ENCODE measurements at places on chromosomes 16 and 17.

DNA sequence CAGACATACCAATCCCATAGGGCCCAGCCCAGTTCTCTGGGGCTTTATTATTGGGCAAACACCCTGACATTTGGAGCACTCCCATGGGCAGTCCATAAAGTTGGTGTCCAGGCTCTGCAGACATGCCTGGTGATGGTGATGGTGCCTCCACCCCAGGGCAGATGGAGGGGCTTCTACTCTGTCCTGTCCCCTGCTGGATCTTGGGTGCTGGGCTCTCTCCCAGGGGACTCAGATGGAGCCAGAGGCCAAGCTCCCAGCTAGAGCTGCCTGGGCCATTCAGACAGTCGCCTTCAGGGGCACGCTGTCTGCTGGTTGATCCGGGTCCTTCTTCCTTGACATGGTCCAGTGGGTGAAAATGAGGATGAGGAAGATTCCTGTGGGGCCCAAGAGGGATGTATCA, 10.6 kb downstream of the CDH16 start:
- DNase-seq: no peak

DNA sequence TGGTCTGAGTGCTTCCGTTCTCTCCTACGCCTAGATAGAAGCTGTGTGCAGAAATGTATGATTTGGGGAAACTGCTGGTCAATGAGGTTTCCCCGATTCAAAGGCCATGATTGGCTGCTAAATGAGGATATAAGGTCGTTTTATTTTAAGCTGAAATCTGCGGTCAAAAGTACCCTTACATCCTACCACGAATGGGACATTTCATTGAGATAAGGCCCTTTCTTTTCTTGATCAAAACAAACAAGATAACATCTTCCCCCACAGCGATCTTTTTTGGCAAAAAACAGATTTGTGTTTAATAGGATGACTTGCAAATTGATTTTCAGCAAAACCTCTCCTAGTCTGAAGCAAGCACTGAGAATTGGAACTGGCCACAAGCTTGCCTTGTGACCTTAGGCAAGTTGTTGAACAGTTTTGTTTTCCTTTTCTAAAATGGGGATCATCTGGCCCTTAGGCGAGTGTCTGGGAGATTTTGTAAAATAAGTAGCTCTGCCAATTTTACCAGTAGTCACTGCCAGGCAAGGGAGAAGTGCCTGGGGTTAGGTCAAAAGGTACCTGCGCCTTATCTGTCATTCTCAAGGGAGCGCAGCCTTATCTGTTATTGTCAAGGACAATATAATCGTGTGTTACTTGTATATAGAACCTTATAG, 635 bp downstream of the SCPEP1 start:
- no peak for DNase-seq

GRCh38 chr16:75319513-75320411, 68.3 kb upstream of the BCAR1 start:
- DNase-seq: peak; percentile 88

DNA sequence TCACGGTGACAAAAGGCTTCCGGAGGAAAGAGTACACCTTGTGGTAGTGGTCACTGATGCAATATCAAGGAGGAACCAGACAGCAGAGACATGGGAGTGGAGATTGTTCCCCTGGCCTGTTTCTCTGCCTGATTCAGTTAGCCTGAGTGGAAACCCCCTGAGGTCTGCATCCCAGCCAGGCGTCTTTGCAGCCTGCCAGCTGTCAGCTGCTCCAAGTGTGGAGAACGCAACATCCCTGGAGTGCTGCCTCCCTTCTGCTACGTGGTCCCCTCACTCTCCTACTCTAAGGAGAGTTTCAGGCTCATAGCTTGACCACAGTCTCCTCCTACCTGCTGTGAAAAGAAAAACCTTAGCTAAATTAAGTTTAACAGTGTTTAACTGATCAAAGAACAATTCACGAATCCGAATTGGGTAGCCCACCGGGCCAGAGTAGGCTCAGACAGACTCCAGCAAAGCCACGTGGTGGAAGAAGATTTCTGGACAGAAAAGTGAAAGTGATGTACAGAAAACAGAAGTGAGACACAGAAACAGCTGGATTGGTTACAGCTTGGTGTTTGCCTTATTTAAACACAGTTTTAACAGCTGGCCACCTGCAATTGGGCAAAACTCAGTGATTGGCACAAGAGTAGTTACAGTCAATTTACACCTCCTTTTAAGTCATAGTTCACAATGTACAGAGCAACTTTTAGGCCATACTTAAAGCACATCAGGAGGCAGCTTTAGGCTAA, 188.6 kb downstream of the DNAH9 start:
- DNase-seq: no peak

- no peak for DNase-seq
Observed at GRCh38 chr17:42288803-42289610, 709 bp downstream of the STAT5A start.

GRCh38 chr17:17093764-17094163, 51.5 kb downstream of the MPRIP start:
- DNase-seq: no peak

GRCh38 chr17:39114723-39115122, 36.7 kb downstream of the PLXDC1 start:
- peak; percentile 39 for DNase-seq

- DNase-seq: no peak
Observed at GRCh38 chr16:17921357-17921978, 415.1 kb downstream of the NPIPA8 start.

- no peak for DNase-seq
Observed at GRCh38 chr17:80935526-80935925, 56.1 kb upstream of the CHMP6 start.

GRCh38 chr17:76537578-76538280, at the start of gene CYGB:
CYGB (minus strand) TSS chr17:76537709; CDS start chr17:76537542, 167 bp downstream.
- DNase-seq: no peak

- no peak for DNase-seq
Observed at GRCh38 chr16:75288596-75289120, 37.2 kb upstream of the BCAR1 start.

- peak; percentile 87 for DNase-seq
Observed at GRCh38 chr16:4214215-4214621, 27.7 kb downstream of the SRL start.

DNA sequence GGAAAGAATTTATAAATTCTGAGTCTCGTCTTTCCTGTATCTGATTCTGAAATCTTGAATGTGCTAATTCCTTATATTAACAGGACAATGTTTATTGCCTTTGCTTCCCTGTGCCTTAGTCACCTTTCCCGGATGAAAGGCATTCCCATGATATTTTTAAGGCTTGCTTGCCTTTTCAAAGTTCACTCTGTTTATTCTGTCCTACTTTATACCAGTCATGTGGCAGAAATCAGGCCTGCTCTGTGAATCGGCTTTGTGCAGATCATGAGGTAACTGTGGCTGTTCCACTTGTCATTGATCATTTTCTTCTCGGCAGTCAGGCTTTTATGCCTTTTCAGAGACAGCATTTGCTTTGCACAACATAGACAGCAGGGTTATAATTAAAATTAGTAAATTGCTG, 28.8 kb upstream of the ABCC11 start:
- peak; percentile 25 for DNase-seq

- DNase-seq: no peak
Observed at GRCh38 chr16:87621976-87622713, 19.8 kb downstream of the JPH3 start.

All from HFFc6 (cell line).